ENCODE measurements at places on chromosomes 3 and 15.

DNA sequence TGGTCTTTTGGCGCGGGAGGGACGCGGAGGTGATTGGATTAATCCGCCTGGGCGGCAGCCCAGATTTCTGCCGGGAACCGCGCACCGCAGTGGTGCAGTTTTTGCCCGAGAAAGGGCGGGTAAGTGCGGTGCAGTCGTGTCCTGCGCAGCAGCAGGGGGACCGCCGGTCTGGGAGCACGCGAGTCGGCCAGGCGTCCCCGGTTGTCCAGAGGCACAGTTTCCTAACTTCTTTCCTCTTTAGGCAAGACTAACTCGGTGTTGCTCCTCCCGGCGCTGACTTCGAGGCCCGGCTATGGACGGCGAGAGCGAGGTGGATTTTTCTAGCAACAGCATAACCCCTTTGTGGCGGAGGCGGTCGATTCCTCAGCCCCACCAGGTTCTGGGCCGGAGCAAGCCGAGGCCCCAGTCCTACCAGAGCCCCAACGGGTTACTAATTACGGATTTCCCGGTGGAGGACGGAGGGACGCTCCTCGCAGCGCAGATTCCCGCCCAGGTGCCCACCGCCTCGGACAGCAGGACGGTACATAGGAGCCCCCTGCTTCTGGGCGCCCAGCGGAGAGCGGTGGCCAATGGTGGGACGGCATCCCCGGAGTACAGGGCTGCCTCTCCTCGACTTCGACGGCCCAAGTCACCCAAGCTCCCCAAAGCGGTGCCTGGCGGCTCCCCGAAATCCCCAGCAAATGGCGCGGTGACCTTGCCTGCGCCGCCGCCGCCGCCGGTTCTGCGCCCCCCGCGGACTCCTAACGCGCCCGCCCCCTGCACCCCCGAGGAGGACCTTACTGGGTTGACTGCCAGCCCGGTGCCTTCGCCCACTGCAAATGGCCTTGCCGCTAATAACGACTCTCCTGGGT, 736 bp downstream of the ARHGEF26 start:
- DNase-seq, result no peak

DNA sequence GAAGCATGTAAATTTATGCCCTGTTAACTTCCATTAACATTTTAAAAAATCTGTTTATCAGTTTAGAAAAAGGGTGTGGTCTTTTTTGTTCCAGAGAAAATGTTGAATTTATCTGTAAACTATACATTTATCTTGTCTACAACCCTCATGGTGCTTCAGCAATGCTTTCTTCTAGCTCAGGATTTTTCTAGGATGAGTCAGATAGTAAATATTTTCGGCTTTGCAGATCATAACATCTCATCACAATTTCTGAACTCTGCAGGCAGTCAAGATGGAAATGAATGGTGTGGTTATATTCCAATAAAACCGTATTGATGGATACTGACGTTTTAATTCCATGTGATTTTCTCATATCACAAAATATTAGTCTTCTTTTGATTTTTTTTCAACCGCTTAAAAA, 70.5 kb upstream of the FOXB1 start:
- no peak for DNase-seq

- DNase-seq, result no peak
These were observed 133.5 kb upstream of the TBL1XR1 start for GRCh38 chr3:177330779-177331178.

- DNase-seq, result no peak
These were observed 90.6 kb upstream of the FLNB start for GRCh38 chr3:57917601-57918000.

DNA sequence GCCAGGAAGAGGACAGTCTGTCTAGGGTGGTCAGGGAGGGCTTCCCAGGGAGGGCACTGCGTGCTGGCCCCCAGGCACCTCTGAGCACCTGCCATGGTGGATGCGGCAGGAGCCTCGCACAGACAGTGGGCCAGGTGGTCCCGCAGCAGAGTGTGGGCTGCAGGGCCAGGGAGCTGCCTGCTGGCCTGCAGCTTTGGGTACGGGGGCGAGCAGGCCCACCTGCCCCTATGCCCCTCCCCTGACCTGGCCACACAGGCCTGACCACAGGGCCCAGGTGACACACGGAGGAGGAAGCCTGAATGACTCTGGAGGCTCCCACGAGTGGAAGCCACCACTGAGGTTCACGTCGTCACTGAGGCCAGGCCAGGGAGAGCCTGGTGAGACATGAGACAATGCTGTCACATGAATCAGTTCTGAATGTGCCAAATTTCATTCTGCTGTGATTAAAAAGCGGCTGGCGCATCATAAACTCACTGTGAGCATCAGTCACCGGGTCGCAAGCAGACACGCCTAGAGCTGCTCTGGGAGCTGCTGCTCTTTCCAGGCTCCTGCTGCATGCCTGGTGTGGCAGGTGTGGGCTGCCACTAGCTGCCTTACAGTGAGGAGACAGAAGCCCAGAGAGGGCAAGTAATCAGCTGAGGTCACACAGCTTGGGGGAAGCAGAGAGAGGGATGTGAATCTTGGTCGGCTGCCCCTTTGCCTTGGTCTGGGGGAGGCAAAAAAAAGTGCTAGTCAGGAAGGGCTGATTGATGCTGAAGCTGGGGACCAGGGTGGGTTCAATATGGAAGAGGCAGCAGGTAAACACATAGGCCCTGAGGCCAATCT, 39.5 kb upstream of the IQSEC1 start:
- DNase-seq, result no peak

GRCh38 chr15:65969865-65970816, 100.8 kb downstream of the RAB11A start:
- no peak for DNase-seq

GRCh38 chr3:11144996-11145395, 9.3 kb upstream of the HRH1 start:
- DNase-seq, result no peak
